Fibroblast of lung (primary cell): ENCODE measurements at places on chromosomes 6 and 20.
A peak's percentile ranks its signal among the peaks of the same experiment; 100 is the strongest.

- peak; percentile 15 for DNase-seq
Observed at GRCh38 chr6:85126485-85127167, 323.3 kb upstream of the NT5E start.

- DNase-seq, result peak; percentile 62
Observed at GRCh38 chr6:7914991-7915789, 4.6 kb upstream of the TXNDC5 start.

- DNase-seq, result peak; percentile 26
Observed at GRCh38 chr6:112466373-112467151, 119.4 kb downstream of the RFPL4B start.

- DNase-seq, result no peak
Observed at GRCh38 chr6:27136978-27137814, 110.3 kb upstream of the PRSS16 start.

GRCh38 chr6:210778-211374 lies 81.4 kb upstream of the DUSP22 start:
- DNase-seq, result no peak

GRCh38 chr6:11244387-11245126 lies 12.1 kb upstream of the NEDD9 start:
- no peak for DNase-seq

DNA sequence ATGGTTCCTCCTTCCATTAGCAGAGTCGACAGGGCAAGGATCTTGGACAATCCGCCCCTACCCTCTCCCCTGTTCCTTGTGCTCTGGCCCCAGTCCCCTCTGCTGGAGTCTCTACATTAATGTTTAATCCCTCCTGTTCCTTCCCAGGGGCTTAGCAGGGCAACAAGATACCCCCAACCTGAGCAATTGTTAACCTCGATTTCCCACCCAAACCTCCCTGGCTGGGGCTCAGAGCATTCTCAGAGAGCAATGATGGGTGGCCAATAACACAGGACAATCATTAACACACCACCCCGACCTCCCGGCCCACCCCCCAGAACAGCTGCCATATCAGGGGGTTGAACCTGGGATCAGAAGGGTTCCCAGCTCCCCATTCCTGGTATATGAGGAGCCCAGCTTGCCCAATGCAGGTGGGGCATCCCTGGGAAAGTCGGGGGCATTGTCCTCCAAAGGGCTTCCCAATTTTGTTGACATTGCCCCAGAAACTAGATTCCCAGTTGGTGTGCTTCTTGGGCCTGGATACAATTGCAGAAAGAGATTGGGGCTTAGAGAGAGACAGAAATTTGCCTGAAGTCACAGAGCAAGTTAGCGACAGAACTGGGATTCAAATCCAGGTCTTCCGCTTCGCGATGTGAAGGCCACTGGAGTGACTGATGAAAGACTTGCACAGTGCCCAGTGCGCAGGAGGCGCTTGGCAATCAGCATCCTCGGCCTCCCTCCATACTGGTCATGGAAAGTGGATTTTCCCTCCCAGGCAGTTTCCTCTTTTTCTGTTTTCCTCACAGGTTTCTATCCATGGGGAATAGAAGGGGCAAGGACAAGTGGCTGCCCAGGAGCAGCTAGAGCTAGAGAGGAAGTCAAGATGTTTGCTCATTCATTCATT lies 59.6 kb upstream of the TTPAL start:
- DNase-seq, result no peak

GRCh38 chr6:14118446-14118845 lies 874 bp downstream of the CD83 start:
- DNase-seq, result no peak

DNA sequence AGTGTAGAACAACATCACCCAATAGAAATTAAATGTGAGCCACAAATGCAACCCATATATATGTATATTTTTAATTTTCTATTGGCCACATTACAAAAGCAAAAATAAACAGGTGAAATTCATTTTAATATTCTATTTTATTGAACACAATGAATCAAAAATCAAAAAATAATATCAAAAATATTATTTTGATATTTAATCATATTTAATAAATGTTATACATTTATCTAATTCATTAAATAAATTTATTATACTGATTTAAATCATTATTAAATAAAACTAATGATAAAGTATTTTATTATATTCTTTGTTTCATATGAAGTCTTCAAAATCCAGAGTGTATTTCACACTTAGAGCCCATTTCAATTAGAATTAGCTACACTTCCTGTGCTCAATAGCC lies 98.4 kb upstream of the MANEA start:
- DNase-seq, result no peak

- no peak for DNase-seq
Observed at GRCh38 chr6:149438855-149439254, 38.8 kb downstream of the SUMO4 start.

DNA sequence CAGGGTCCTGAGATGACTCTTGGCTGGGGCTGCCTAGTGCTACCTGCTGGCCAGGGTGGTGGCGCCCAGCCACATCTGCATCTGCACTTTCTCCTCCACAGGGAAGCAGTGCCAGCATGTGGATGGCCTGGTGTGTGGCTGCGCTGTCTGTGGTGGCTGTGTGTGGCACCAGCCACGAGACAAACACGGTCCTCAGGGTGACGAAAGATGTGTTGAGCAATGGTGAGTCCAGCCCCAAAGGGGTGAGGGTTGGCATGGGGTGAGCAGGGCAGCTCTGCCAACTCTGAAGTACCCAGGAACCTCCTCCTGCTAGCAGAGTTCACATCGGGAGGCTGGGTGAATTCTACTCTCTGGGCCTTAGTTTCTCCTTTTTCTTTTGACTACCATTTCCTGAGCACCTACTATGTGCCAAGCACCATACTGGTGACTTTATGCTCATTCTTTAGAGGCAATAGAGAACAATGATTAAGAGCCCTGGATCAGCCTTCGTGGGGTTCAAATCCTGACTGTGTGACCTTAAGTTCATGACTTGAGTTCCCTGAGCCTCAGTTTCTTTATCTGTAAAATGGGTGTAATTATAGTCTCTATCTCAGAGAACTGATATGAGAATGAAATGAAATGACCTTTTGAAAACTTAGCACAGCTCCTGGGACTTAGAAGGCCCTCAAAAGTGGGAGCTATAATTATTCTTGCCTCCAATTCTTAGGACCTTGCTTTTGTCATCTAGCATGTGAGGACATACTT lies 2.1 kb downstream of the BPIFB4 start:
- DNase-seq, result no peak

DNA sequence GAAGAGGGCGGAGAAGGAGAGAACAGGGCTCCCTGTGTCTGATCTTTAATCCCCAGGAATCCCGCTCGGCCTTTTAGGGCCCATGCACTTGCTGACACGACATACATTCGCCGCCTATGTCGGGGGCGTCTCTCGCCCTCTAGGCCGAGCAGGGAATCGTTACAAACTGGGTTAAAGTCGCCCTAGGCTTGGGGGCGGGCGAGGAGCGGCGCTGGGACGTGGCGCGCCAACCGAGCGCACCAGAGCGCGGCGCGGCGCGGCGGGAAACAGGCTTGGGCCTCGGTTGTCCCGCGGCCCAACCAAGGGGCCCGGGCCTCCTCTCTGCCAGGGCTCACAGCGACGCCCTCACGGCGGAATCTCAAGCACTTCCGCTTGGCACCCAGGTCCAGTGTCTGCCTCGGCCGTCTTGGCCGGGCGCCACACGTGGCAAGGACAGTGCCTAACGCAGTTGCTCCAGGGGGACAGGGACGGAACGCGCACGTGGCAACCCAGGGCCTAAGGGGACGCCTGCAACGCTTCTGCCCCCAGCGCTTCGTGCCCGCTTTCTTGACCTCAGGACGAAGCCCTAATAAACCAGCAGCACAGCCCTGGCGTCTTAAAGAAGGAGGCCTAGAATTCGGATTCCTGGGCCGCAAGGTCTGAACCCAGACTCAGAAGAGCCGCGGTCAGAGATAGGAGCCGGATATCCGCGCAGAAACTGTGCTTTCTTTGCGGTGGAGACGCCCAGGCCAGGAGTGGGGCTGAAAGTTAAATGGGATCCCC lies 71.5 kb downstream of the NCR2 start:
- DNase-seq, result no peak

- no peak for DNase-seq
Observed at GRCh38 chr6:170211404-170212025, 79.4 kb downstream of the DLL1 start.

DNA sequence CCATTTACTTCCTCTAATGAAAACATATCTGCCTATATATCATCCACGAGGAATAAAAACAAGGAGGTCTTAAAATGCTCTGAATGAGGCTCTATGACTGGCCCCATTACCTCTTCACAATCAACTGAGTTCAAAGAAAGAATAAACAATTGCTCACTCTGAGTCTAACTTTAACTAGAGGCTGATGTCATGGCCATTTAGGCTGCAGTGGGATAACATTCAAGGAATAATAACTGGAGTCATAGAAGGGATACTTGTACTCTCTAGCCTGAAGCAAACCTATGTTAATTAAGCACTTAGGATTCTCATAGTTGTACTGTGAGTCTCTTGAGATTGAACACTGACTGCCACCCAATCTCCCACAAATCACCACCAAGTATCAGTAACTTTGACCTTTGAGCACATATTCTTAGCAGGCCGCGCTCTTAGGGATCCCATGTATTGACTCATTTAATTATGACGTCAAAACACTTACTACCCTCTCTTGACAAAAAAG lies 70.2 kb downstream of the PERP start:
- no peak for DNase-seq

GRCh38 chr6:169266746-169267591 lies 13.3 kb upstream of the THBS2 start:
- peak; percentile 34 for DNase-seq

GRCh38 chr20:137668-138490 lies 4.5 kb upstream of the DEFB126 start:
- DNase-seq, result no peak
